CD4-positive, CD25-positive, alpha-beta regulatory T cell (primary cell): ENCODE measurements at places on chromosomes 5 and 9. TPM values are rescaled to one million over a fixed set of nuclear protein-coding genes. Genes with fewer than 3 reads are reported as not detected.

Gene PCDHA11
- not detected for total RNA-seq

Gene EDIL3
- not detected for total RNA-seq

Gene GABRA6
- total RNA-seq, result not detected

Gene PCDHA1
- total RNA-seq, result not detected

Gene TAS2R1
- not detected for total RNA-seq

Gene PCDHGA4
- not detected for total RNA-seq

Gene TLX3
- total RNA-seq, result not detected

DNA sequence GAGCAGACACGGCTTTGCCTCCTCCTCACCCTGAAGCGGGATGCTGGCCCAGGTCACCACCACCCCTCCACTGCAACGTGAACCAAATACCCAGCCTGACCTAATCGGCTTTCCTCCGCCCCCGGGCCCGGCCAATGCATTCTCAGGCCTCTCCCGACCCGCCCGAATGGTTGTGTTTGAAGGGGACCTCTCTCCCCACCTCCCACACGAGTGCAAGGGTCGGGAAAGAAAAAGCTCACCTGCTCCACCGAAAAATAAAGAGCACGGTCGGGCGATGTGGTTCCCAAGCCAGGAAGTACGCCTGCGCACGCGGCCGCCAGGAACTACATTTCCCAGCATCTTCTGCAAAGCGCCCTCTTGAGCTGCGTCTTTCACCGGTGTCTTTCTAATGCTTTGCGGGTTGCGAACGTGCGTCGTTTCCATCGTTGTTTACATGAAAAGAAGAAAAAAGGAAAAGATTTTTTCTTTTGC is at the start of gene ZNF883:
ZNF883 (minus strand) TSS at position 282 of the 471 bp plus-strand sequence.
- no peak for DNase-seq

- no peak for DNase-seq
Measured at GRCh38 chr9:135290566-135290965, 189.0 kb upstream of the PPP1R26 start.

- DNase-seq, result no peak
Measured at GRCh38 chr5:8807636-8808035, 738.2 kb downstream of the SEMA5A start.

GRCh38 chr5:88833371-88834130 is 49.4 kb downstream of the MEF2C start:
- DNase-seq, result no peak

- no peak for DNase-seq
Measured at GRCh38 chr9:133275105-133276000, at the start of gene ABO. Gene ABO (minus strand): TSS chr9:133275201.

GRCh38 chr5:4418084-4418483 is 722.0 kb upstream of the ADAMTS16 start:
- DNase-seq, result no peak

- no peak for DNase-seq
Measured at GRCh38 chr9:9998491-9999287, 614.1 kb downstream of the PTPRD start.

GRCh38 chr5:163190784-163191183 is 246.6 kb upstream of the CCNG1 start:
- no peak for DNase-seq

DNA sequence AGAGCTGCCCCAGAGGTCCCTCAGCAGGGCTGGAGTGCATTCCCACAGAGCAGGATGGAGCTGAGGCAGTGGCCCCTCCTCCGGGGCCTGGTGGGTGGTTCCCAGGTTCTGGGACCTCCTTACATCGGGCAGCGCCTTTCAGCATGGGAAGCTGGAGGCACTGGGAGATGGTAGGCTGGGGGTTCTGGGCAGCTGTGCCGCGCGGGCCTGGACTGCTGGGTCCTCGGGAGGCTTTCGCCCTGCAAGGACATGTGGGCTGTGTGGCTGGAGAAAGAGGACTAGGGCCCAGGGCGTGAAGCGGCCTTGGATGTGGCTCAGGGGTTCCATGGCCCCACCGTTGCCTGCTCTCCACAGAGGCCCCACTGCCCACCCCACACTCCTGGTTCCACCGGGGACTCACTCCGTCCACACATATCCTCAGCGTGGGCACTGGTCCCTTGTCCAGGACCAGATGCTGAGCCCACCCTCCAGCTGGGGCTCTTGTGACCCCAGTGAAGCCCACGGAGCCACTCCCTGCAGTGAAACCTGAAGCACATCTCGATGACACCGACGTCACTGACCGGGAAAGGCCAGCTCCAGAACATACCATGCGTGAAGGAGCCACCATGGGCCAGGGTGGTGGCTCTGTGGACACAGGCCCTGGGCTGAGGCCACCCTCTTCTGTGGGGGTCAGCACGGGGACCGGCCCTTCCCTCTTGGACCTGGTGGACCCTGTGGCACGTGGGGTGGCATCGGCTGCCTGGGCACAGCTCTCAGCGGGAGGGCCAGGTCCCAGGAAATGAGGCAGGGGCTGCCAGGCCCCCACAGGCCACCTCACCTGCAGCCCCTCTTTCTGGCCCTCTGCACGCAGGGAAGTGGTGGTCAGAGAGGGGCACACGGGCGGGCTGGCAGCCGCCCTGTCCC is 31.5 kb upstream of the NKD2 start:
- DNase-seq, result no peak

GRCh38 chr9:69673311-69673640 is 1.1 kb upstream of the APBA1 start:
- no peak for DNase-seq

DNA sequence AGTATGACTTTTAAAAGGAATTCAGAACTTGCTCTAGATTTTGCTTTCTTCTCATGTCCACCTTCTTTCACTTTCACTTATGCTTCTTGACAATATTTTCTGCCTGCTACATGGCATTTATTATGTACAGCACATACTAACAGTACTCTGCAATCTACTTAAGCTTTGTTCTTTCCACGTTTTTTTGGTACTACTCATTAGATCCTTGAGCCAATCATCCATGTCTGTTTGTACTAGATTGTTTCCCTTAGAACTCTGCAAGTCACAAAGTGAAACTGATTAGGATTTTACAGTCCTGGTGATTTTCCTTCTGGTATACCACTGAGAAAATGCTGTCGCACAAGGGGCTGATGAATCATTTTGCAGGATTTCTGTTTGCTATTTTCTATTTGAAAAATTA is 78.3 kb downstream of the PARP8 start:
- DNase-seq, result peak; percentile 34

- DNase-seq, result no peak
Measured at GRCh38 chr5:40995801-40996586, 75.1 kb downstream of the MROH2B start.

GRCh38 chr9:38107811-38108304 is 38.8 kb upstream of the SHB start:
- no peak for DNase-seq

DNA sequence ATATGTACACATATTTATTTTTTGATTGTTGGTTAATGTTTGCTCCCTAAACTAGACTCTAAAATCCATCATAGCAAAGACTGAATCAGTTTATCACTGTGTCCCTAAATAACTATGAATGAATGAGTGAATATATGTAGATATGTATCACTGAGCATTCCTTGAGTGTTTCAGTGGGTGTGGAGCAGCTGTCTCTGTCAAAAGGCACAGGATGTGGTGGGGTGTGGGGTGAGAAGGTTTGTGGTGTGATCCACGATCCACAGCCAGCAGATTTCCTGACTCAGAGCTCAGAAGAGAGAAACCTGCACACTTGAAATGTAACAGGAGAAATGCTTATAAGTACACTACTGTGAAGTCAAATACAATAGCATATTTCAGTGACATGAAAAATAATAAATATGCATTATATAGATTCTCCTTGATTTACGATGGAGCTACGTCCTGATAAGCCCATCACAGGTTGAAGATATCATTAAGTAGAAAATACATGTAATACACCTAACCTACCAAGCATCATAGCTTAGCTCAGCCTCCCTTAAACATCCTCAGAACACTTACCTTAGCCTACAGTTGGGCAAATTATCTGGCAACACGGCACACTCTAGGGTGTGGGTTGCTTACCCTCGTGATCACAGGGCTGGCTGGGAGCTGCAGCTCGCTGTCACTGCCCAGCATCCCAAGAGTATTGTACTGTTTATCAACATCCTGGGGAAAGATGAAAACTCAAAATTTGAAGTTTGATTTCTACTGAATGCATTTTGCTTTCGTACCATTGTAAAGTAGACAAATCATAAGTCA is 287.0 kb downstream of the GAS1 start:
- no peak for DNase-seq
